CD4-positive, alpha-beta memory T cell (primary cell): ENCODE measurements at places on chromosomes 2 and 18.

DNA sequence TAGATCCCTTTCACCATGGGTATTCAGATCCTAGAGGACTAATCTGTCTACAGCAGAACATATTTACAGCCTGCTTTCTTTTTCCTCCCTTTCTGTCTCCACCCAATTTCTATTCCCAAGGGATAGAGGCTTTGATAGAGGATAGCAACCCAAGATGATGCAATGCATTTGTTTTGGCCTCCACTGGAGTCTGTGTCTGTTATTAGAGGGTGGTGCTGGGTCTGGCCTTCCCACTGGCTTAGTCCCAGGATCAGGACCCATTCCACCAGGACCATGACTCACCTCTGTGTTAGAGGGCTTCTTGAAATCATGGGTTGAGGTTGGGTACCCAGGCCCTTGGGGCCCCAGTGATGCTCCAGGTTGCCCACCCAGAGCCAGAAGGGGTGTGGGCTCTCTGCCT lies 239.7 kb upstream of the TNP1 start:
- no peak for DNase-seq

DNA sequence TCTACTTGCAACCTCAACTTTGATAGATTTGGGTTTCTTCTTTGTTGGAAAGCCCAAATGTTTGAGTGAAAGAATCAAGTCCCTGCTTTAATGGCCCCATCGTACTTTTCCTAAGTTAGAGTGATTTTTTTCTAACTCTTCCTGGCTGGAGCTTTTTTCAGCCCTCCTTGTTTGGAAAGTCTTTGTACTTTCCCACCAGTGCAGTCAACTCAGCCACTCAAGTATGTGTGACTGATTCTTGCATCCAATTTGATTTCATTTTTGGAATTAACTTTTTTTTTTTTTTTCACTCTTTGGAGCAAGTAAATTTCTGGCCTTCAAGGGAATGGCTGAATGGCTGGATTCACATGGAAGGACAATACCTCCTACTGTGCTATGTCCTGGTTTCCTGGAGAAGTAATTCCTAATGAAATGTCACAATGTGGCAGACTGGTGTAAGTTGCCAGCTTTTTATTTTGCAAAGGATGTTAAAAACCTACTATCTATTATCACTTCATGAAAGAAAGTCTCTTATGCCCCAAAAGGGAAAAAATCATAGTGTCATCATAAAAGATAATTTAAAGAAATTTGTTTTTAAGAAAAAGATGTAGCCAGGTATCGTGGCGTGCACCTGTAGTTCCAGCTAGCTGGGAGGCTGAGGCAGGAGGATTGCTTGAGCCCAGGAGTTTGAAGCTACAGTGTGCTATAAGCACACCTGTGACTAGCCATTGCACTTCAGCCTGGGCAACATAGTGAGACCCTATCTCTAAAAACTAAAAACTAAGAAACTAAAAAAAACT lies 76.0 kb upstream of the ZFP36L2 start:
- DNase-seq: no peak

DNA sequence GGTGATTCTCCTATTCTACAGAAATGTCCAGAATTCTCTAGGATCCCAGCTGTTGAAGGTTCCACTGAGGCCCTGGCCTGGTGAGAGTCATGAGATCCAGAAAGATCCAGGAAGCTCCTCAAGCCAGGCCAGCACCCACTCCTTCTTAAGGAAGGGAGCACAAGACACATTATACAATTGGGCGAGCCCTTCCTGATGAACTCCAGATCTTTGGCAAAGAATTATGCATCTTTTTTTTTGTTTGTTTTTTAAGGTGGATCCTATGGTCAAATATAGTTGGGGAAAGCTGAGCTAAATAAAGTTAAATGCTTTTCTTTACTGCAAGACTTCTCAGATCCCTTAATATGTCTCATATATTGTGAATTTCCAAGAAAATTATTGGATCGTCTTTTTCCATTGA lies 37.0 kb upstream of the LOXHD1 start:
- no peak for DNase-seq

GRCh38 chr2:239052798-239053665 lies 205.1 kb downstream of the TWIST2 start:
- DNase-seq: no peak

DNA sequence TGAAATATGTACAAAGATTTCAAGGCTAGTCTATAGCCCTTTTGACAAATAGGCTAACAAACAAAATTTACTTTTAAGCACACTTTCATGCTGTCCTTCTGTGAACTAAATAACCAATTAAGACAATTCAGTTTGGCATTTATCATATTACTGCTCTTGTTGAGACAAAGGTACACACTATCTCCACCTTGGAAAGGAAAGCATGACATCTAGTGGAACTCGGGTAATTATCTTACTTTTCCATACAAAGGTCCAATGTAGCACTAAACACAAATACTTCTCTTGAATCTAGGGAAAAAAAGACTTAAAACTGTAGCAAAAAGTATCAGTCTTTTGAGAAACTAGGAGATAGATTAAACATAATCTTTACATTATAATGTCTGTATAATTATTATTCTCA lies 125.0 kb upstream of the CD226 start:
- no peak for DNase-seq

DNA sequence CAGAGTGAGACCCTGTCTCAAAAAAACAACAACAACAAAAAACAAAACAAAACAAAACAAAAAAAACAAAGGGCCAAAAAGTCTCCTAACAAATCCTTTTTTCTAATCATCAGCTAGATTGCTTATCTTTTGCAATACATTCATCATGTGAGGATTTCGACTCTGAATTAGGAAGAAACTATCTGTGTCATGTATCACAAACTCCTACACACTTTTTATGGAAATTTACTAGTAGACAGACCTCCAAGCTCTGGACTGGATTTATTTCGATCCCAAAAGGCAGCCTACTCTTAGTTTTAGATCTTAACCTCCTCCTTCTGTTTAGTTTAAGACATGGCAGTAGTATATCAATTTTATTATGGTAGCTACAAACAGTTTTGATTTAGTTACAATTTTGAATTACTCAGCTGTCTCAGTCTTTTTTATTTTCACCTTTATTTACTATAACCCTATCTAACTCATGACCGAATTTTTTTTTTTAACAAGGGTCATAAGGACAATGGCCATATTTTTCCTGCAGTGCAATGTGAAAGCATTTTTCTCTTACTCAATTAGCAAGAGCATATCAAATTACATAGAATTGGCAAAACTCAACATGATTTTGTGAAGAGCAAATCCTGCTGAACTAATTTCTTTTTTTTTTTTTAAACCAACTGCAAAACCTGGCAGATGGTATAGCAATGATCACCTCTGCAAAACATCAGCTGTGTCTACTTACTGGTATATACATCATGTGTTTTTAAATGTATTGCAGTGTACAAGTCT lies 10.7 kb upstream of the CCDC88A start:
- no peak for DNase-seq

DNA sequence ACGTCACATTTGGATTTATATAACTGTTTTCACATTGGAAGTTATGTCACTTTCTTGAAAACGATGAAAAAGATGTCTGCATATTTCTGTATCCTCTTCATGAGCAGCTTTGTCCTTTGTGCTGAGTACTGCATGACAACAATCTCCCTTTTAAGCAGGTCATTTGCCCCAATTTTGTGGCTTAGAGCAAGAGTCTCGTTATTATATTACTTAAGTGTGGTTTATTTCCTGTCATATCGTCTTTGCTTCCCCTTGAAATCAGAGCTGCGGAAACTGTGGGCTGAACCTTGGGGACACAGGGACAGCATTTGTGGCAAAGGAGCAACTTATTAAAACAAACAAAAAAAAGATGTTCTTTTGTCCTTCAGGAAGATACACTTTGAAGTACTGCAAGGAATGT lies 254.0 kb upstream of the DSEL start:
- no peak for DNase-seq

DNA sequence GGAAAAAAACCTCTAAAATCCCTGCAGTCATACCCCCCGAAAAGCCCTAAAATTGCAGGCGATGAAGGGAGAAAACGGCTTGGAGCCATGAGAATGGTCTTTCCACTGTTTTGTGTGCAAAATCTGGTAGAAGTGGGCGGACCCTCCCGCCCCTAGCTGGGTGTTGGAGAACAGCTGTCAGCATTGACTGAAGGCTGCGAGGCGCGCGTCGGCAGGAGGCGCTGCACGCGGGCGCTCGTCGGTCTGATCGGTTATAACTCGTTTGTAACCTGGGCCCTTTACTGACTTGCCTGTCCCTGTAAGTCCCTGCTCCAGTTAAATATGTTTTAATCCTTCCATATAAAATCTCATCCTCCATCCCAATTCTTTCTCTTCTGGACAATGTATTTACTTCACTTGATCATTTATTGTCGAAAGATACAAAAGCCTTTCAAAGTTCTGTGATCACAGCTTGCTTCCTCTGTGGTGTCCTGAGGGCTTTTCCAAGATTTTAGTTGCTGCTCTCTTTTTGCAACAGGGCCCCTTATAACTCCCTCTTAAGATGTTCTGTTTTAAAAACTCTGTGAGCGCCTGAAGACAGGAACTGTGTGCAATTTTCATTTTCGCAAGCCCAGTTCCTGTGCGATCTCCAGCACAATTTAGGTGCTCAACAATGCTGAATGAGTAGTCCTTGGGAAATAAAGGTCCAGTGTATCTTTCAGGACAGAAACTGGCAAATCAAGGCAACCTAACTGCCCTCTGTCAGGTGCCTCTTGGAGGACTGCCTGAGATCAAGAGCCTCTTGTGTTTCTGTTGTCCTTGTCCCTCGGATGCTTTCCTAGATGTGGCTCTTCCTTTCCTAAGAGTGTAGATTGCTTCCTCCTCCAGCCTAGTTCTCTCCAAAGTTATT lies 918 bp upstream of the HNRNPLL start:
- peak; percentile 88 for DNase-seq

DNA sequence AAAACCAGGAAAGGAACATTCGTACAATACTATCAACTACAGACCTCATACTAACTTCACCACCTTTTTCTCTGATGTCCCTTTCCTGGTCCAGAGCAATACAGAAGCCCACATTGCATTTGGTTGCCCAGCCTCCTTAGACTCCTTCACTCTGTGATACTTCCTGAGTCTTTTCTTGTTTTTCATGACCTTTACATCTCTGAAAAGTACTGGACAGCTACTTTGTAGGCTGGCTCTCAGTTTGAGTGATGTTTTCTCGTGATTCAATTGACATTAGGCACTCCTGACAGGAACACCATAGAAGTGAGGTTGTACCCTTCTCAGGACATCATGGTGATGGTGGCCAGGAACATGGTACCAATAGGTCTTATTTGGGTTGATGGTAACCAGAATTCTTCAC lies 185.9 kb upstream of the SLC39A10 start:
- no peak for DNase-seq

DNA sequence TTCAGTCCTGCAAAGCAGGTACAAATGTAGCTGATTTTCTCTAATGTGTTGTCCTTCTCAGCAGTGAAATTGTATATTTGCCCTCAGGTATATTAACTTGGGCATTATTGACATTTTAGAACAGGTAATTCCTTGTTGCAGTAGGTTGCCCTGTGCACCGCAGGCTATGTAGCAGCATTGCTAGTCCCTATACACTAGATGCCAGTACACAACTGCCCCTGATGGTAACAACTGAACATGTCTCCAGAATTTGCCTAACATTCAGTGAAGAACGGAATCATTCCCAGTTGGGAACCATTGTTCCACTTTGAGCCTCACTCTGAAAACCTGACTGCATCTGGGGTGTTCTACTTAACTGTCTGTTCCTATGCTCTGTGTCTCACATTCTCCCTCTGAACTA lies 23.1 kb upstream of the TFPI start:
- no peak for DNase-seq

GRCh38 chr2:45919160-45919650 lies 267.7 kb downstream of the PRKCE start:
- no peak for DNase-seq

DNA sequence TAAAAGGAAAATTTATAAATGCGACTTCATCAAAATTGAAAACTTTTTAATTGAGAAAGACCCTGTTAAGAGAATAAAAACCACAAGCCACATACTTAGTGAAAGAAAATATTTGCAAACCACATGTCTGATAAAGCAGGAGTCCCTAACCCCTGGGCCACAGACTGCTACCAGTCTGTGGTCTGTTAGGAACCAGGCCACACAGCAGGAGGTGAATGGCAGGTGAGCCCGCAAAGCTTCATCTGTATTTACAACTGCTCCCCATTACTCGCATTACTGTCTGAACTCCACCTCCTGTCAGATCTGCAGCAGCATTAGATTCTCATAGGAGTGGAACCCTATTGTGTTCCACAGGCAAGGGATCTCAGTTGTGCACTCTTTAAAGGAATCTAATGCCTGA lies 95.5 kb upstream of the CRACDL start:
- DNase-seq: no peak

DNA sequence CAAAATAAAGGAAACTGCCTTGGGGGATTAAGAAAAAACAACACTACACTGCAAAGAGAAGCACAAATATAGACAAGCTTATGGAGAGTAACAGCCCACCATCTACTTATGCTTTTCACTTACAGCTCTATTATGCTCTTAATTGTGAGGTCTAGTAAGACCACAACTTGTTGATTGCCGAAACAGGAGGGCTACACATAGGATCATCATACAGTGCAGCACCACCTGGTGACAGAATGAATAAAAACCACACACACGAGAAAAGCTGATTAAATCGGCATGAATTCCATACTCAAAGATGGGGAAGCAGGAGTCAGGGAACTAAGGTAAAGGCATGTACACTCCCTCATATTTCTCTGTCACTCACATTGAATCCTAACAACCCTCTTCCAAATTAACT lies 259.2 kb downstream of the IKZF2 start:
- DNase-seq: no peak

DNA sequence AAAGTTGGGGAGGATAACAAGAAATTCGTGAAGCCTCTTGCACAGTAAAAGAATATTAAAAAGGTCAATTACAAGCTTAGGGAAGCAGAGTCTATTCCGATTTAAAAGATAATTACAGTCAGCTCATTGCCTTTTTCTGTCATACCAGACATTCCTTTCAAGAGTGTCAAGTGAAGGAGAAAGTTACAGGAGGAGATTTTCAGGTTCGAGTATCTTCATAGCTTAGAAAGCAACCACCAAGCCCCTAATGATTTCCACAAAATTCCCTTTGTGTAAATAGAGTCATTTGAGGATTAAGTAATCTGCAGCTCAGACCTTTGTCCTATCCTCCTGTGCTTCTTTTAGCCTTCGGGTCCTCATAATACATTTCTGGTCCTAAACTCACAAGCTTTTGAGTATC lies 414.9 kb downstream of the CDH2 start:
- no peak for DNase-seq

DNA sequence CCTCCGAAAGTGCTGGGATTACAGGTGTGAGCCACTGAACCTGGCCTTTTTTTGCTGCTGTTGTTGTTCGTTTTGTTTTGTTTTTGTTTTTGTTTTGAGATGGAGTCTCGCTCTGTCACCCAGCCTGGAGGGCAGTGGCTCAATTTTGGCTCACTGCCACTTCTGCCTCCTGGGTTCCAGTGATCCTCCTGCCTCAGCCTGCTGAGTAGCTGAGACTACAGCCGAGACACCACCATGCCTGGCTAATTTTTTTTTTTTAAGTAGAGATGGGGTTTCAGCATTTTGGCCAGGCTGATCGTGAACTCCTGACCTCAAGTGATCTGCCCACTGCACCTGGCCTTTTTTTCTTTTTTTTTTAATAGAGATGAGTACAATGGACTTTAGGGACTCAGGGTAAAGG lies 22.0 kb downstream of the TMEM127 start:
- DNase-seq: no peak
